Right renal pelvis (tissue), 4 donors: ENCODE measurements at places on chromosomes 6 and 20.

- no peak for DNase-seq
These were observed 44.4 kb upstream of the BMP5 start for GRCh38 chr6:55919716-55920308.

DNA sequence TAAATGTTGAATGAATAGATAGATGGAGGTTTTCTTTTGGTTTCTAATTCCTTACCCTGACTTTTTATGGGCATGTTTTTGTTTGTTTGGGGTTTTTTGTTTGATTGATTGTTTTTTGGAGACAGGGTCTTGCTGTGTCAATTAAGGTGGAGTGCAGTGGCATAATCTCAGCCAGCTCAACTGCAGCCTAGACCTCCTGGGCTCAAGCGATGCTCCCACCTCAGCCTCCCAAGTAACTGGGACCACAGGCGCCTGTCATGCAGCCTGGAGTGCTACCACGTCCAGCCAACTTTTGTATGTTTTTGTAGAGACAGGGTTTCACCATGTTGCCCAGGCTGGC lies 1.5 kb upstream of the NUDT3 start:
- DNase-seq = no peak

GRCh38 chr6:130417951-130418350 lies 52.1 kb downstream of the TMEM200A start:
- DNase-seq = no peak

DNA sequence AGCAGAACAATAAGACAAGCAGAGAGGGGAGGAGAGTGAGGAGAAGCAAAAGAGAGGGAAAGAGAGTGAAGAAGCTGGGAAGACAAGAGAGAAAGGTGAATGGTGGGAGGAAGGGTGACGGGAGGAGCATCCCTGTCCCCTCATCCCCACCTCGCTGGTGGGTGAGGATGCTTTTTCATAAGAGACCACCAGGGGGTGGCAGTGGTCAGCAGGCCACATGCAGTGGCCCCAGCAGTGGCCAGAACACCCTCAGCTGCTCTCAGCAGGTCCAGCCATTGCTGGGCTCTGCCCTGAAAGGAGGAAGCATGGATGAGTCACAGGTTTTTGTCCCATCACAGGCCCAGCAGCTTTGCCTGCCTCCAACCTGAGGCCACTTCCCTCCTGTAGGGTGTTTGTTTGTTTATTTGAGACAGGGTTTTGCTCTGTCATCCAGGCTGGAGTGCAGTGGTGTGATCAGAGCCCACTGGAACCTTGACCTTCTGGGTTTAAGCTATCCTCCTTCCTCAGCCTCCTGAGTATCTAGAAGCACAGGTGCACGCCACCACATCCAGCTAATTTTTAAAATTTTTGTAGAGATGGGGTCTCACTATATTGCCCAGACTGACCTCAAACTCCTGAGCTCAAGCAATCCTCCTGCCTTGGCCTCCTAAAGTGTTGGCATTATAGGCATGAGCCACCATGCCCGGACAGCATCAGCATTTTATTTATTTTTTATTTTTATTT lies 24.0 kb downstream of the FGD2 start:
- DNase-seq = no peak

GRCh38 chr6:13548500-13549210 lies 25.7 kb upstream of the SIRT5 start:
- no peak for DNase-seq

GRCh38 chr6:117215353-117216090 lies 49.8 kb upstream of the VGLL2 start:
- no peak for DNase-seq

GRCh38 chr6:52538901-52539354 lies 37.9 kb downstream of the TRAM2 start:
- DNase-seq = no peak

- no peak for DNase-seq
These were observed 2.6 kb downstream of the NFKBIE start for GRCh38 chr6:44262467-44263353.

DNA sequence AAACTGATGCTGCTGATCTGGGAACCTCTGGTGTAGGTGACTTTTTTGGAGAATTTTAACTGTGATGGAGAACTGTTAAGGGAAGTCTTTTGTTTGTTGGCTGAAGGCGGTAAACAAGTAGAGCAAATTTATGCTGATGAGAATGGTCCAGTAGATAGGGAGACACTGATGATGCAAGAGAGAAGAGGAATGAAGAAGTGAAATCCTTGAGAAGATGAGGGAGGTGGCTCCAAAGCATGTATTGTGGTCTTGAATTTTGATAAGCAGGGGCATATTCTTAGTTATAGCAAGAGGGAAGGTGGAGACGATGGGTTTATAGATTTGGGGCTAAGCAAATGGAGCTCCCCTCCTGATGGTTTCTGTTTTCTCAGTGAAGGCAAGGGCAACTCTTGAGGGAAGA lies 22.0 kb downstream of the MAPK14 start:
- DNase-seq = no peak

DNA sequence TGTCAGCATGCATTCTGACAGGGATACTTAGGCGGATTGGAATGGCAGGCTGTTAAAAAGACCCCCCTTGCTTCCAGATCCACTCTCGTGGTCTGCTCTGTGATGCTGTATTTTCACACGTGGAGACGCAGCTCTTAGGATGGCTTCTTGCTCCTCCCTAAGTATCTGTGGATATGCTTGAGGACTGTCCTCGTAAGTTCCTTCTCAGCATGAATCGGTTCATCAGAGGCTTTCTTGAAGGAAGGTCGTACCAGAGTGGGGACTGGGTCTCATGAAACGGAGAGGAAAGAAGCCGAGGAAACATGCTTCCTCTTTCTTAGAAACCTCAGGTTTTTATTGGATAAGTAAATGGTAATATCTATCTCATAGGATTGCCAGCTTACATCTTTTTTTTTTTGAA lies 220.4 kb downstream of the FARS2 start:
- no peak for DNase-seq

- no peak for DNase-seq
These were observed 436.0 kb downstream of the PLCB1 start for GRCh38 chr20:8568075-8568474.

GRCh38 chr20:58978351-58979190 lies 2.5 kb upstream of the NELFCD start:
- DNase-seq = no peak

DNA sequence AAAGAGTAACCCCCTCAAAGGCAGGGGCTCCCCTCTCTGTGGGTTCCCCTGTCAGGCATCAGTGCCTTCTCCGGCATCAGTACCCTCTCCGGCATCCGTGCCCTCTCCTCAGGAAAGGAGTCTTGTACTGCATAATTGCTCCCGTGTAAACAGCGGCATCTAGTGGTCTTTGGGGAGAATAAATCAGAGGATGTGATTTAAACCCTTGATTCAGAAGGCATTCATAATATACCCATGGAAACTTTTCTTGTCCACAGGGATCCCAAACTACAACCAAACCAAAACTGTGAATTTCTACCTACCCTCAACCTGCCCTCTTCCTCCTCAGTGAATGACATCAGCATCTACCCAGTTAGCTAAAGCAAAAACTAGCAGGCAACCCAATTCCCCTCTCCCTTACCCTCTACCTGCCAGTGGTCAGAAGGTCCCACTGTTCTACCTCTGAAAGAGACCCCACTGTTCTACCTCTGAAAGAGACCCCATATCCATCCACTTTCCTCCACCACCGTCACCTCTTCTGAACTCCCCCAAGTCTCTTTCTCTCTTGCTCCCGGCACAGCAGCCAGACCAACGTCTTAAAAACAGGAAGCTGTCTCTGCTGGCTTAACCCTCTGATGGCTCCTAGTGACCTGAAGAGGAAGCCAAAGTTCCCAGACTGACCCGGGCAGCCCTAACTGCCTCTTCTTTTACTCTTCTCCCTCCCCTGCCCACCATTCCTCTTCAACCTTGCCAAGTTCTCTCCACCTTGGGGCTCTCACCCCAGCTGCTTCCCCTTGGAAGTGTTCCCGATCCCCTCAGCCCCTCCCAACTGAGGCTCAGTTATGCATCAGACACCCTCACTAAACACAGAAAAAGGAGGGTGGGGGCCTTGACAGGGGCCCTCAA lies 27.2 kb downstream of the UBE2V1 start:
- DNase-seq = peak; percentile 53

DNA sequence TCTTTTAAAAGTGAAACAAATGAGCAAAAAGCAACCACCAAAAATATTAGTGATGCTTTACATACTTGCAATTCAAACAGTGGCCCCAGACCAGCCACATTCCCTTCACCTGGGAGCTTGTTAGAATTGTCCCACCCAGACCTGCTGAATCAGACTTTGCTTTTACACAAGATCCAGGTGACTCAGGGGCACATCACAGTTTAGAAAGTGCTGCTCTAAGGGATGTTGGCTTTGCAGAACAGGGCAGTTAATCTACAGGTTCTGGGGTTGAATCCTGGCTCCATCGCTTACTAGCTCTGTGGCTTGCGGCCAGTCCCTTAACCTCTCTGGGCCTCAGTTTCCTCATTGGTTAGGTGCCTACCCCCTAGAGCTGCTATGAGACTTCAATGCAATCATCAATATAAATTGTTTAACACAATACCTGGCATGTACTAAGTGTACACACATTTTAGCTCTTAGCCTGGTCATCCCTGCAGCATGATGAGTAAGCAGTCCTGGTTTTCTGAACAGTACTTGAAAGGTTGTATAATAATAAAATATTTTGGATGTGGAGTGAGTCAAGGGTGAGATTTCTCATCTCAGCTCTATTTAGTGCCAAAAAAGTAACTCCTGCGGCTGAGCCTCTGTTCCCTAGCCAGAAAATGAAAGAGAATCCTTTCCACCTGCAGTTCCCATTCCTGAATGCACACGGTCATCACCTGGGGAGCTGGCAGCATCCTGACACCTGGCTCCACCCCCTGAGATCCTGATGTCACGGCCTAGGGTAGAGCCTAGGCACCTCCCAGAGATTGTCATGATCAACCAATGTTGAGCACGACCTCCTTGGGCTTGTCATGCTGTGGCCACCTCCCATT lies 162.7 kb downstream of the ANKRD60 start:
- DNase-seq = no peak

GRCh38 chr6:150334790-150335783 lies 33.7 kb upstream of the IYD start:
- peak; percentile 39 for DNase-seq

- DNase-seq = no peak
These were observed 367.6 kb upstream of the JAG1 start for GRCh38 chr20:11041396-11041795.

DNA sequence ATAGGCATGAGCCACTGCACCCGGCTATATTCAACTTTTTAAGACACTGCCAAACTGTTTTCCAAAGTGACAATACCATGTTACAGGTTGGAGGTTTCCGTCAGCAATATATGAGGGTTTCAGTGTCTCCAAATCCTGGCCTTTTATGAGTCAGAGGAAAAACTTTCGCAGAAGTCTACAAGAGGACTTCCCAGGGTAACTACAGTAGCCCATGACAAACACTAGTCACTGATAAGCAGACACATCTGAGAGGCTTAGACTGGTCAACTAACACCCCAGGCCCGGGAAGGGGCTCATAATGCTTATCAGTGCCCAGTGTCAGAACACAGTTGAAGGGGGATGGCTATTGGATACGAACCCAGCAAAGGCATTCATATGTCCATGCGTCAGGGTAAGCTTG lies 85.4 kb downstream of the SOX4 start:
- no peak for DNase-seq

DNA sequence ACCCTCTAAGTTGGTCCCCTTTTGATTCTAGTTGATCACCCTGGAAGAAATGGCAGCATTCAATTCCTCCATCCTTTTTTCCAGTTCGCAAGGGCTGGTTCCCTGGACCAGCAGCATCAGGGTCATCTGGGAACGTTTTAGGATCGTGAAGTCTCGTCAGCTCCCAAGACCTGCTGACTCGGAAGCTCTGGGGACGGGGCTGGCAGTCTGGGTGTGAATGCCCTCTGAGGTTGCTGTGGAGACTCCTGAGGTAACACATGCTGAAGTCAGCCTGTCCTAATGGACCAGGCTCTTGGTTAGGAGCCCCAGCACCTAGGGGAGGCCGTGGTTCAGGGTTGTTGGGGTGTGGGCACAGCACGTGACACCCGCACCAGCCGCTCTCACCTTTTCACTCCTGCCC lies 164.1 kb downstream of the SYNDIG1 start:
- DNase-seq = no peak

DNA sequence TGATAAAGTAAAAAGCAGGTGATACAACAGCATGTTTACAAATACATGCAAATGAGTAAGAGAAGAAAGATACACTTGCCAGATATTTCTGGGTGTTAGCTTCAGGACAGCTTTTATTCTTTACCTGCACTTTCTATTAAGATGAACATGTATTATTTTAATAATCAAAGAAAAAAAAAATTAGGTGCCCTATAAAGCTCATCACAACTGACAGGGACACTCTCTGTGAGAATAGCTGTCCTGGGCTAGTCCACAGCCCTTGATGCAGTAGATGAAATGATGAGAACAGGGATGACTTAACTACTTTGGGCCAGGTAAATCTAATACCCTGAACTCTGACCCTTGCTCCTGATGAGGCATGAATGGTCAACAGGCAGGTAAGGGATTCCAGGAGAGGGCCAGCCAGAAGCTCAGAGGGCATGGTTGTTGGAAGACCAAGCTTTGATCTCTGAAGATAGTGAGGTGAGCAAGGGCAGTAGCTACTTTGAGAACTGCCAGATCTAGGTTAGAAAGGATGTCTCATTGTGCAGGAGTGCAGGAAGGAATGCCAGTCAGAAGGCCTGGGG lies 15.6 kb downstream of the NSFL1C start:
- no peak for DNase-seq

- peak; percentile 70 for DNase-seq
These were observed 9.4 kb upstream of the GATA5 start for GRCh38 chr20:62485062-62485700.

GRCh38 chr20:59955131-59955796 lies 3.0 kb upstream of the CDH26 start:
- no peak for DNase-seq

DNA sequence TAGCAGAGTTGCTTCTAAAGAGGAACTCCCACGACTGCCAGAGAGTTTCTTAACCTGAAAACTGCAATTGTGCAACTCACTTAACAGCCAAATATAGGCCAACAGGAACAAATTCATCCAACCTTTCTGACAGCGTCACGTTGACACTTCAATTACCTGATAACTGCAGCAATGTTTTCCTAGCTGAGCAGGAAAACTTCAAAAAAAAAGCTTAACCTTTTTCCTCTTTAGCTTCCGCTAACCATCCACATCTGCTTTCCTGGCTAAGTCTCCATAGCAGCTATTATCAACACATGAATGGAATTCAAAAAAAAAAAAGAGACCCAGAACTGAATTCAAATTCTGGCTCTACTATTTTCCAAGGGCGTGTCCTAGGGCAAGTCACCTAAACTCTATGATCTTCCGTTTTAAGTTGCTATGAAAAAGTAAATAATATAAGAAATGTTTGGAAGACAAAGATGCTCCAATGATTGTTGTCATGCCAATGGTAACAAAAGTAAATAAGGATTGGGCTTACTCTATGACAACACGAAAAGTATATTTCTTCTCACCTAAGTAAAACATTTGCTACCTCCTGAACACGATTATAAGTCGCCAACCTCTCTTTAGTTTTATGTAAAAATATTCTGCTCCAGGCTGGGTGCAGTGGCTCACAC lies 524.6 kb upstream of the JARID2 start:
- DNase-seq = no peak

- no peak for DNase-seq
These were observed 523 bp downstream of the MRPS10 start for GRCh38 chr6:42217157-42217518.
